ENCODE measurements at places on chromosomes 2 and 18. TPM values are rescaled to one million over a fixed set of nuclear protein-coding genes. Genes with fewer than 3 reads are reported as not detected.
A peak's percentile ranks its signal among the peaks of the same experiment; 100 is the strongest.

DNA sequence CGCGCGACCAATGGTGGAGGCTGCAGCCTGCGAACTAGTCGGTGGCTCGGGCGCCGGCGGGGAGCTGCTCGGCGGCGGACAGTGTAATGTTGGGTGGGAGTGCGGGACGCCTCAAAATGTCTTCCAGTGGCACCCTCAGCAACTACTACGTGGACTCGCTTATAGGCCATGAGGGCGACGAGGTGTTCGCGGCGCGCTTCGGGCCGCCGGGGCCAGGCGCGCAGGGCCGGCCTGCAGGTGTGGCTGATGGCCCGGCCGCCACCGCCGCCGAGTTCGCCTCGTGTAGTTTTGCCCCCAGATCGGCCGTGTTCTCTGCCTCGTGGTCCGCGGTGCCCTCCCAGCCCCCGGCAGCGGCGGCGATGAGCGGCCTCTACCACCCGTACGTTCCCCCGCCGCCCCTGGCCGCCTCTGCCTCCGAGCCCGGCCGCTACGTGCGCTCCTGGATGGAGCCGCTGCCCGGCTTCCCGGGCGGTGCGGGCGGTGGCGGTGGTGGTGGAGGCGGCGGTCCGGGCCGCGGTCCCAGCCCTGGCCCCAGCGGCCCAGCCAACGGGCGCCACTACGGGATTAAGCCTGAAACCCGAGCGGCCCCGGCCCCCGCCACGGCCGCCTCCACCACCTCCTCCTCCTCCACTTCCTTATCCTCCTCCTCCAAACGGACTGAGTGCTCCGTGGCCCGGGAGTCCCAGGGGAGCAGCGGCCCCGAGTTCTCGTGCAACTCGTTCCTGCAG, at the start of gene HOXD9:
TSS of gene HOXD9 (plus strand) at position 37 of the 728 bp plus-strand sequence. CDS start at position 87, 50 bp downstream.
- no peak for DNase-seq

DNA sequence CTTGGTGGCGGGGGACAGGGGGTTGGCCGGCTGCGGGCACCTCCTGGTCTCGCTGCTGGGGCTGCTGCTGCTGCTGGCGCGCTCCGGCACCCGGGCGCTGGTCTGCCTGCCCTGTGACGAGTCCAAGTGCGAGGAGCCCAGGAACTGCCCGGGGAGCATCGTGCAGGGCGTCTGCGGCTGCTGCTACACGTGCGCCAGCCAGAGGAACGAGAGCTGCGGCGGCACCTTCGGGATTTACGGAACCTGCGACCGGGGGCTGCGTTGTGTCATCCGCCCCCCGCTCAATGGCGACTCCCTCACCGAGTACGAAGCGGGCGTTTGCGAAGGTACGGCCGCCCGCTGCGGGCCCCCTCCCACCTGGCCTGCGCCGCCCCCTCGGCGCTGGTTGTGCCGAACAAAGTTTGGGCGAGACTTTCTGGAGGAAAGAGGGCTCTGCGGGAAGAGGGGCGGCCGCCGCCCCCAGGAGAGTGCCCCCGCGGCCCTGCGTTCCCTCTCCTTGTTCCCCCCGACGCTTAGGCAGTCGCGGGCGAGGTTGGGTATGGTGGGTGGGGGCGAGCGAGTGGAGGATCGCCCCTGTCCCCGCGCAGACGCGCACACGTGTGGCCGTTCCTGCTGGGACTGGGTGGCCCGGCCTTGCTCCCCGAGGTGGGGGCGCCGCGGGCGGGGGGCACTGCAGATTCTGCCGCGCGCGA, 866 bp downstream of the CRIM1 start:
- DNase-seq, result peak; percentile 42

DNA sequence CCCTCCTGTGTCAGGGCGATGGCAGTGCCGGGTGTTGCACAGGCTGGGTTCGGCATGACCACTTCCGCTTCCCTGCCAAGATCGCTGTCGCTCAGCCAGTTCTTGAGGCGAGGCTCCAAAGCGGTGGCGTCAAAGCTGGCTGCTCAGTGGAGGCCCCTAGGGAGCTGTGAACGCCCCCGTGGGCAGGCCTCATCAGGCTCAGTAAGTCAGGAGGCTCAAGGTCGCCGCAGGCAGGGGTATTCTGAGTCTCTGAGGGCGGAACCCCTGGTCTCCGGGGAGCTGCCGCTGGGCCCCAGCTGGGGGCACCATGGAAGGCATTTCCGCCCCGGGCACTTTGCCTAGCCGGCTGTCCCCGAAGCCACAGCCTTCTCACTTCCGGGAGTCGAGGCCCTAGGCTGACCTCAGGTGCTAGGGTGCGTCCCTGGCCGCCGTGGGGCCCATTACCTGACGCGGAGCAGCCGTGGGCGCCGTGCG, 210.4 kb downstream of the SOCS6 start:
- no peak for DNase-seq

Gene LNPK
- total RNA-seq, result 25.2 TPM

DNA sequence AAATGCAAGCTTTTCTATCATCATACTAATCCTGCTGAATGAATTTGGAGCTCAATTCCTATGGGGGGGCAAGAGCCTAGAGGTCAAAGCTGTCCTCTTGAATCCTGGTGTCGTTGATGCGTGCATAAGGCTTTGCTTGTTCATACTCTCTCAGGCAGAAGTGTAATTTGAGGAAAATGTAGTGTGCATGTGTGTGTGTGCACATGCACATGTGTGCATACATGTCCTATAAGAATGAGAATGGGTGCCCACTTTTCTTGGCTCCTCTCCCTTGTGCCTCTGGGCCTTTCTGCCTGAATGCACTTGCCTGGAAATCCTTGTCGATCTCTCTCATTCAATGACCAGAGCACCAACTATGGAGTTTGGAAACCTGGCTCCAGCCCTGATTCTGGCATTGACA, 28.5 kb upstream of the C18orf32 start:
- DNase-seq, result no peak

- no peak for DNase-seq
Measured at GRCh38 chr2:109144271-109144670, 15.3 kb downstream of the SH3RF3 start.

Gene CROCC2
- under 0.01 TPM for total RNA-seq

- no peak for DNase-seq
Measured at GRCh38 chr2:235468978-235469655, 24.7 kb upstream of the AGAP1 start.

- peak; percentile 52 for DNase-seq
Measured at GRCh38 chr2:137964066-137964858, at the start of gene HNMT. Gene HNMT, plus strand, starts transcription at chr2:137964473. Its CDS starts 19 bp downstream, at chr2:137964492.

- DNase-seq, result no peak
Measured at GRCh38 chr2:85758361-85759256, 4.8 kb downstream of the ATOH8 start.

DNA sequence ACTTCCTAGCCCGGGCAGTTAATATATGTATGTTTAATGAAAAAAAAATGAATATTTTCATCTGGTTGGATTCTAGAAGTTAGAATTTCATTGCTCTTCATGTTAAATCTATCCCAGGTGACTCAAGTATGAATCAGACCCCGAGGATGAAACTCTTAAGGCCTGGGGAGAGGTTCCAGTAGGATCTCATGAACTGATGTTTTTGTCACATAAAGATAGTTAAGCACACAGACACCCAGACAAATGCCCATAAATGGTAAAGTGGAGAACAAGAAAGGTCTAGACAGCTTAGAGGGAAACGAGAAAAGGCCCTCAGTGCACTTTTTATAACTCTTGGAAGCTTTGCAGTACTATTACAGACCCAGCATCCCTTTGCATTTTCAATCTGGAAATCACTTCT, 114.1 kb downstream of the RIF1 start:
- DNase-seq, result no peak

DNA sequence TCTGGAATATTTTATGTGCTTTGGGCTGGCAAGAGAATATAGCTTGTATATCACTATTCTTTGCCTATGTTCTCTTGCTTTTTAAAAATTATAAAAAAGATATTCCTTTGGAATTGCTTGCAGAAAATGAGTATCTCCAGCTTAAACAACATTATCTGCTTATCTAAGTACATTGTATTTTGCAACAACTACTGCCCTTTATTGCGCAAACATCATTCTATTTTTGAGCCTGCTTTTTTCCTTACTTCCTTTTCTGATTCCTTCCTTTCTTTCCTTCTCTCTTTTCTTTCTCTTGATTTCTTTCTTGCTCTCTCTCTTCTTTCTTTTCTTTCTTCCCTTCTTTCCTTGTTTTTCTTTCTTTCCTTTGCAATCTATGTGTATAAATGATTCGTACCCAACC, 74.0 kb downstream of the UNC80 start:
- DNase-seq, result no peak

Gene MEIS1
- total RNA-seq, result 8.6 TPM

Gene ALLC
- 1.3 TPM for total RNA-seq

- DNase-seq, result no peak
Measured at GRCh38 chr2:15861898-15862297, 78.5 kb upstream of the MYCN start.

Gene RNF125
- 3.3 TPM for total RNA-seq

Gene RAB6C
- total RNA-seq, result not detected

DNA sequence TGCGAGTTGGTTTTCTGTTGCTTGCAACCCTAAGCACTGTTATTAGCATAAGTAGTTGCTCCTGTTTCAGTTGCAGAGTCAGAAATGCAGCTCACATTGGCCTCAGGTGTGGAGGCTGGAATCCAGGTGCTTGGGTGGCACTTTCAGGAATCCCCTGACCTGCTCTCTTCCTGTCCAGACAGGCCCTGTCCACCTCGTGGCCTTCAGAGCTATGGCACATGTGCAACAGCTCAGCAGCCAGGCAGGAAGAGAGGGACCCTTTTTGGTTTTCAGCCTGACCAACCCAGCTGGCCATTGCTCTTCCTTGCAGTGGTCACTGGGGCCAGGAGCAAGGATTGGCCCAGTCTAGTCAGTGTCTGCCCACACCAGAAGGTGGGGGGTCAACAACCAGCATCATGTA, 12.7 kb downstream of the ACOXL start:
- DNase-seq, result no peak

- DNase-seq, result no peak
Measured at GRCh38 chr2:185130685-185131084, 532.4 kb downstream of the ZNF804A start.

DNA sequence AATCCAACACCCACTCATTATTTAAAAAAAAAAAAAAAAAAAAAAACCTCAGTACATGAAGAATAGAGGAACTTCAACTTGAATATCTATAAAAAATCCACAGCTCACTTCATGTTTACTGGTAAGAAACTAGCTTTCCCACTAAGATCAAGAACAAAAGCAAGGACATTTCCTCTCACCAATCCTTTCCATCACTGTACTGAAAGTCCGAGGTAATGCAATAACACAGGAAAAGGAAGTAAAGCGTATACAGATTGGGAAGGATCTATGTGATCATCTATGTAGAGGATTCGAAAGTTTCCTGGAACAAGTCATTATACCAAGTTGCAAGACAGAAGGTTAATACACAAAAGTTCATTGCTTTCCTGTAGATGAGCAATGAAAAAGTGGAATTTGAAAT, 63.2 kb downstream of the ROCK2 start:
- no peak for DNase-seq

Gene IL36B
- not detected for total RNA-seq

Gene MEP1B
- 0.08 TPM for total RNA-seq

- no peak for DNase-seq
Measured at GRCh38 chr18:9743200-9744016, 35.3 kb downstream of the RAB31 start.

GRCh38 chr2:1717113-1717512, 27.2 kb downstream of the PXDN start:
- no peak for DNase-seq

- DNase-seq, result no peak
Measured at GRCh38 chr2:12001621-12002020, 255.2 kb downstream of the LPIN1 start.

Gene TTN
- 3.0 TPM for total RNA-seq

Gene FOXD4L1
- total RNA-seq, result 0.42 TPM

DNA sequence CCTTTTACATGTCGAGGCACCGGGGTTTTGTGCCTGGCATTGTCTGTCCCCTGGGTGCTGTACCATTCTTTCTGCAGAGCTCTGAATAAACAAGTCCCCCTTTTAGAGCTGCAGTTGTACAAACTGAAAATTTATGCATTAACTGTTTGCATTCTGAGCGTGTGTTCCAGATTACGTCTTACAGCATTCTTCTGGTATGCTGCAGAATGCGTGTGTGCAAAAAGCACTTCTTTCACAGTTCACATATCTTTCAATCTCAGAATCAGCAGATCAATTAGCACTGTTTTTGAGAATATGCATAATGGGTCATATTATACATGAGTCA, 27.5 kb downstream of the MEIS1 start:
- no peak for DNase-seq

DNA sequence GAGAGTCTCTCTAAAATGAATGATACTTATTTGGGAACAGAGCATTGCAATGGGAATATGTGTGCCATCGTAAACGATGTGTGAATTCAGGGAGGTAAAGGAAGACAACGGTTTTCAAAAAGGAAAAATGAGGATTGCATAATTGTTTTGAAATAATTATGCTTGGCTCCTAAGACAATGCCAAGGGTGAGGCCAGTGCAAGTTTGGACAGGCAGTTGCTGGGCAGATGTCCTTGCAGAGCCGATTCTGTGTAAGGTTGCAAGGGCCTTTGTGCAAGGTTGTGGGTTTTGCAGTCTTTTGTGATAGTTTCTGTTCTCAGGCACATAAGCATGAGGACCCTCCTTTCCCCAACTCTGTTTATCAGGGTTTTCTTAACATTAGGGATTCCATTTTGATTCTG, 70.0 kb upstream of the ZNF236 start:
- no peak for DNase-seq

Gene PFN4
- total RNA-seq, result 0.51 TPM

- no peak for DNase-seq
Measured at GRCh38 chr2:127610561-127610960, 35.4 kb upstream of the GPR17 start.

All from liver (tissue), 10 donors.